ENCODE measurements at places on chromosomes 5 and 9.

- DNase-seq, result no peak
Measured at GRCh38 chr9:6893350-6894131, 135.8 kb downstream of the KDM4C start.

DNA sequence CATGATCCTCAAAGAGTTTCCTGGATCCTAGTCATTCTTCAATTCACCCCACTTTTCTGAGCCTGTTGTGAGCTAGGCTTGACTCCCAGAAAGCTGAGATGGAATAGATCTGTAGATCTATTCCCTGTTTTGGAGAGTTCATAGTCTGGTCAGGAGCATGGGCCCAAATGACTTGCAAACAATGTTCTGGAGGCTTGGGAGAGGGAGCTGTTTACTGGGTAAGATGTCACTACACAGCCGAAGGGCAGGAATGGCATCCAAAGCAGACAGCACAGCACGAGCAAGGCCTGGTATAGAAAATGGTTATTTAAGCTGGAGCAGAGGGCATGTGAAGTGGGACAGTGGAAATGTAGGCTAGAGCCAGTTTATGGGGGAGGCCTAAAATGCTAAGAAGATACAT lies 152.5 kb upstream of the ALDH1B1 start:
- no peak for DNase-seq

- no peak for DNase-seq
Measured at GRCh38 chr5:32233696-32234447, 59.8 kb upstream of the GOLPH3 start.

GRCh38 chr5:24804221-24804681 lies 159.5 kb upstream of the CDH10 start:
- no peak for DNase-seq

GRCh38 chr5:60366489-60366888 lies 333.5 kb downstream of the DEPDC1B start:
- no peak for DNase-seq

DNA sequence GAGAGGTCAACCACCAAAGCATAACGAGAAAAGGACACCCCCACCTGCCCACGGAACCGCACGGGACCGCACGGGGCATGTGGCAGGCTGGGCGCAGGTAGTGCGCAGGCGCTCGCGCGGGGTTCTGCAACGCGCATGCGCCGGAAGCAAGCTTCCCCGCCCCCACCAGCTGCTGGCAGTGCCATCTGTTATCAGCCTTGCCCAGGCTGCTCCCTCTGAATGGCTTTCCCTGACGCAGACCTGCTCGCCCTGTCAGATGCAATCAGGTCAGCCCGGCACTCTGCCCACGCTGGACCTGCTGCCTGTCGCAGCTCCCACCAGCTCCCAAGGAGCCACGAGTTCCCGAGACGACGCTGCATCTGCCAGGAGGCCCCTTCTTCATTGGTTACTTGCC lies 22.8 kb downstream of the PTCH1 start:
- DNase-seq, result no peak

DNA sequence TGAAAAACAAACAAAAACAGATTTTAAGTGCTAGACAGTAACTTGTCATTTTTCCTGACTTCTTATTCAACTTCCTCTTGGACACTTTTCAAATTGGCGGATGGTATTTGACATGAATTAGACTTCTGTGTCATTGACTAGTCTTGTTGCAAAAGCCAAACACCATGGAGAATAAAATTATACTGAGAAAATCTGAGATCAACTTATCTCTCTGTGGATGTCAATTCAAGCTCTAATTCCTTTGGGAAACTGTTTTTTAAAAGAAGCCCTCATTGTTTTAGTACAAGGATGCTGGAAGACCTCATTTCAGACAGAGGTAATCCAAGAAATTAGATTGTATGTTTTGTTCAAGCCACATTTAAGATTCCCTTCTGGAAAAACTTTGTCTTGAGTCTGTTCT lies 831.0 kb downstream of the SEMA5A start:
- no peak for DNase-seq

DNA sequence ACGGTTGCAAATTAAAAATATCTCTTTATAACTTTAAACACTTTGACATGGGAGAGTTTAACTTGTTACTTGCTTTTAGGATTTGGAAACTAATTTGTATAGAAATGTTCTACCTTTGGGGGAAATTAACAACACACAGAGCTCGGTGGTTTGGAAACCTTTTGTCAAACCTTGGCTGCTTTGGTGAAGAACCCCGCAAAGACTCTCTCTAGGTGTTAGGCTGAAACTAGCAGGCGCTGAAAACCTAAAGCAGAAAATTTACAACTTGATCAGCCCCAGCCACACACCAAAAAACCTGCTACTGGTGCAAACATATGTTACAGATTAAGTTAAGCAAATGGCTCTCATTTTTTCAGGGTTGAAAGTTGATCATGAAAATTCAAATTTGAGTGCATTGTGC lies 25.8 kb downstream of the NR2F1 start:
- no peak for DNase-seq

DNA sequence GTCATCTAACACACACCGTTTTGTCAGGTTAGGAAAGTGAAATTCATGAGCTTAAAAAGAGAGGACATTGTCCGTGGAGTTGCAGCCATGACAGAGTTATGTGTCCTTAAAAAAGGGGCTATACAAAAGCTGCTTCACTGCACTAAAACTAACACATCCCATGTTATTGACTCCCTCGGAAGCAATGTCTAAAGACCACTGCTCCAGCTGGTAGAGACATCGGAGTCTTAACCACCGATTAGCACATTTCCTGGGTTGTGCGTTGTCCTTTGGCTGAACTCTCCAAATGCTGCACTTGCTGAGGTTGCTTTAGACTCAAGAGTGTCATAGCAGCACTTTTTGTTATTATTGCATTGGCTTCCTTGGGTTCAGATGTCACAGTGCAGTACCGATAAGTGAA lies 128.3 kb upstream of the C9orf72 start:
- DNase-seq, result no peak

DNA sequence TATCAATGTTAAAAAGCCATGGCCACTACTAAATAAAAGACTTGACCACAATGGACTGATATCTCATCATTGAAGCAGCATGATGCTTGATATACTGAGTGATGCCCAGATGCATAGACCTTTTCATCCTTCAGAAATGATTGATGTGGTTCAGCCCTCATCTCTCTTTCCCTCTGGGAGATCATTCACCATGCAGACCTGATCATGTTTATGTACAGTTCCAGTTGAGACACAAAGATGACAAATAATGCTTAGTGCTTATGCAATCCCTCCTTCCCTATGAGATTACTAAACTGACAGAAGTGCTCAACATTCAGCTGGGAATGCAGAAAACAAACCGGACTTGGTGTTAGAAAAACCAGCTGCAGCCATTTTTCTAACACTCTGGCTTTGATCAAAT lies 91.9 kb upstream of the TLR4 start:
- DNase-seq, result no peak

- no peak for DNase-seq
Measured at GRCh38 chr5:80655231-80655774, 520 bp upstream of the DHFR start.

DNA sequence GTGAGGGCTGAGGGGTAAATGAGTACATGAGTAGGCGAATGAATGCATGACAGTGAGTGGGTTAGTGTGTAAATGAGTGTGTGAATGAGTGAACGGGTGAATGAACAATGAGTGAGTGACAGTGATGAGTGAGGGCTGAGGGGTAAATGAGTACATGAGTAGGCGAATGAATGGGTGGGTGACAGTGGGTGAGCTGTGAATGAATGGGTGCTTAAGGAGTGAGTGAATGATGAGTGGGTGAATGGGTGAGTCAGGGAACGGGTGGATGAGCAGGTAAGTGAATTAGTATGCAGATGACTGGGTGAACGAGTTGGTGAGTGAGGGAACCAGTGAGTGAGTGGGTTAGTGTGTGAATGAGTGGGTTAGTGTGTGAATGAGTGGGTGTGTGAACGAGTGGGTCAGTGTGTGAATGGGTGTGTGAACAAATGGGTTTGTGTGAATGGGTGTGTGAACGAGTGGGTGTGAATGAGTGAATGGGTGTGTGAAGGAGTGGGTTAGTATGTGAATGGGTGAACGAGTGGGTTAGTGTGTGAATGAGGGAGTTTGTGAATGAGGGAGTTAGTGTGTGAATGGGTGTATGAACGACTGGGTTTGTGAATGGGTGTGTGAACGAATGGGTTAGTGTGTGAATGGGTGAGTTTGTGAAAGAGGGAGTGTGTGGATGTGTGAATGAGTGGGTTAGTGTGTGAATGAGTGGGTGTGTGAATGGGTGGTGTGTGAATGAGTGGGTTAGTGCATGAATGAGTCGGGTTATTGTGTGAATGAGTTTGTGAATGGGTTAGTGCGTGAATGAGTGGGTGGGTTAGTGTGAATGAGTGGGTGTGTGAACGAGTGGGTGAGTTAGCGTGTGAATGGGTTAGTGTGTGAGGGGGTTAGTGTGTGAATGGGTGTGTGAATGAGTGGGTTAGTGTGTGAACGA lies 32.9 kb downstream of the NKD2 start:
- no peak for DNase-seq

DNA sequence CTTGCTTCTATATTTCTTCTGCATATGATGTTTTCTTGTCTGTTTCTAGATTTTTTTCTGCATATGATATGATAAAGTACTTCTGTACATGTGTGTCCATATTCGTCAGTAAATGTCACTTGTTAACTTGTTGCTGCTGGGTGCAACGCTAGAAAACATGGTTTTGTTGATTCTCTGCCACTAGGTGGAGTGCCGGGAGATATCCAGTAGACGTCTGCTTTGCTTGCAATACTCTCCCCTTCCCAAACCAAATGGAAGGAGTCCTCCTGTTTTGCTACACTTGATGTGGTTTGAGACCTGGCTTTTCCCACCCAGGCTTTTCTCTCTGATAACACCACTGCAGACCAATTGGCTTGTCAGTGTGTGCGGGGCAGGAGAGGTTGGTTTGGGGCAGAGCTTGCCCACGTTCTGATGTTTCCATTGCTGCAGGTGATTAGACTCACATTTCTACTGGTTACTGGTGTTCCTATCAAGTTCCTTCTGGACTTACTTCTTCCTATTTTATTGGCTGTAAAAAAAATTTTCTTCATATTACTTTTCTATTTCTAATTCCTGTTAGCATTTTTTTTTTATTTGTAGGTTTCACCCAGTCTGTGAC lies 900.0 kb upstream of the CDH10 start:
- DNase-seq, result no peak

- DNase-seq, result peak; percentile 64
Measured at GRCh38 chr5:116454417-116454927, 120.2 kb downstream of the SEMA6A start.

- no peak for DNase-seq
Measured at GRCh38 chr5:31463351-31463750, 68.5 kb downstream of the DROSHA start.

GRCh38 chr9:18710065-18710464 lies 236.1 kb downstream of the ADAMTSL1 start:
- no peak for DNase-seq

DNA sequence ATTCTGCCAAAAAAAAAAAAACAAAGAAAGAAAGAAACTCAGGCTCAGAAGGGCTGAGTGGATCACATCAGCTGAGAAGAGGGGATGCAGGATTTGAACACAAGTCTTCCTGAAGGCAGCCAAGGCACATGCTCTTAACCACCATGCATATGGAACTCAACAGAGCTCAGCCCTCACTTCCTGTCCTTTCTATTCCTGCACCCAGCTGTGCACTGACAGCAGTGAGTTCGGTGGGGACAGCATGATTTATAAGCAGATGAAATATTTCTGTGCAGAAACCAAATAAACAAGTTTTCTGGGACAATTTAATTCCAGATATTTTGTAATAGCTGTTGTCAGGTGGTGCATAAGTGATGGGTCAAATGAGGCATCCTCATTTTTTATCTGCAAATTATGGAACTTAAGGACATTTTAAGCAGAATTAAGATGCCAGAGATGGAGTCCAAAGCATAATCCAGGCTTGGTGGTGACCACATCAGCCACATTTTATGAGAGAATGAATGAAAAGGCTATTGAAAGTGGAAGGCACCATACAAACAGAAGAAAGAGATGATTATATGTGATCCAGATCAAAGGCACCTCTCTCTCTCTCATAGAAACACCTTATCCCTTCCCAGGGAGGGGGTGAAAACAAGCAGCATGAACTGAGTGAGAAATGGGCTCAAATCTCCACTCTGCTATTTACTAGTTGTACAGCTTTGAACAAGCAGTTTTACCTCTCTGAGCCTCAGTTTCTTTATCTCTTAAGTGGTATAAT lies 303.6 kb upstream of the MSX2 start:
- DNase-seq, result no peak

GRCh38 chr5:175870820-175871447 lies 444 bp upstream of the CPLX2 start:
- no peak for DNase-seq

DNA sequence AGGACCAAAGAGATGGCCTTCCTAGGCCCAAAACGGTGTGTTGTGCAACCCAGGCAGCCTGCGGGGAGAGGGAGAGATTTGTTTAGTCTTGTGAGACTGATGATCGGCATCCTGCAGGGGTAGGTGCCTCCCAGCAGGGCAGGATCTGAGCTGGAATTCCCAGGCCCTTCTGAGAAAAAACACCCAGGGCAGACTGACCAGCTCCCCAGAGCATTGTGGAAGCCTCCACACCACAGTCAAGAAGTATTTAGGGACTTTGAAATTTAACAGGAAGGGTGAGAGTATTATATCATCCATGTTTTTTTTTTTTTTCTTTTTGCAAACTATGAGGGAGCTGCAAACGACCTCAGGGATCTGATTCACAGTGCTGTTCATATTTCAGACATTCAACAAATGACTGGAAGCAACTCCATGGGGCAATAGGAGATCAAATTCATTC lies 104.5 kb upstream of the LHFPL2 start:
- DNase-seq, result no peak

DNA sequence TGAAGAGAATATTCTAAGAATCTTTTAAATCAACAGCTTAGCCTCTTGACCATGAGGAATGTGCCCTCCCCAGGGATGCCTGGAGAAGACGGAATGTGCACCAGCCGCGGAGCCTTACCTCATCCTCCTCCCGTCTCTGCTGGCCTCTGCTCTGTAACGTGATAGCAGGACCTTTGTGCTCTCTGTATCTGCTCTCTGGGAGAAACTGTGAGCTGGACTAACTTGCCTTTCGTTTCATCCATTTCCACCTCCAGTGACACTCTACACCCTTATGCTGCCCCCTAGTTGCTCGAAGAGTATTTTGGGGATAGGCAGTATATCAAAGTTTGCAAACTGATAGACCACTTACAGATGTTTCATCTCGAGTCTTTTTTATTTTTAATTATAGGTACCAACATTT lies 141.4 kb downstream of the NPR3 start:
- DNase-seq, result no peak

GRCh38 chr9:123345567-123345955 lies 10.4 kb upstream of the CRB2 start:
- no peak for DNase-seq

- no peak for DNase-seq
Measured at GRCh38 chr5:72539038-72539437, 31.8 kb upstream of the ZNF366 start.

- DNase-seq, result no peak
Measured at GRCh38 chr9:110099236-110100095, 108.5 kb downstream of the C9orf152 start.

GRCh38 chr5:178496214-178496613 lies 94.0 kb downstream of the COL23A1 start:
- no peak for DNase-seq

DNA sequence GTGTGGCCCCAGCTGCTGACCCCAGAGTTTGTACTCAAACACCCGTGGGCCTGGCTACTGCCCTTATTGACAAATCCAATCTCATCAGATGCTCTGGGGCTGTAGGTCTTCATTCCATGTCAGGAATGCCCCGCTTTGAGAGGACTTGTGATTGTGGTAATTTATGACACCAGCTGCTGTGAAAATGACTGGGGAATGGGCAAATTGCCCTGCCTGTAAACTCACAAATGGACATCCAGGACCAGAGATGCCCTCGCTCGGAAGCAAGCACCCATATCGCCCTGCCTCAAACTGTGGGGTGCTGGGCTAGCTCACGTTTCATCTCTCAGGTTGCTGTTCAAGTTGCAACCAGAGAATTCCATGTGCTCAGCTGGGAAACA lies 225.9 kb upstream of the MAP3K1 start:
- no peak for DNase-seq
